ENCODE measurements at places on chromosomes 2 and 18.

DNA sequence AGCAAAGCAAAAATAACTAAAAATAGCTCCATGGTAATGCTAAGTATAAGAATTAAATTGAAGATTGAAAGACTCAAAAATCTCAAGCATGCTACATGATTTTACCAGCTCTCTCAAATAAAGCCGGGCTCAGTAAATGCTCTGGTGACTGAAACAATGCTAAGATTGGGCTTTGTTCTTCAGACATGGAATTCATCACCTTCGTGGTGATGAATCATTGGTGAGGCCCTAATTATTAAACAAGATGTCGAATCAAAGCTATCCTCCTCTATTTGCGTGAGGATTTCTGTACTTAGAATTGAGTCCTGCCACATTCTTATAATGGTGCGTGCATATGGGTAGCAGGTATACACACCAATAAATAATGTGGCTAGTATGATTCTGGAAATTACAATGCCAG is 58.8 kb upstream of the LRRTM1 start:
- peak overlapping the region; percentile 45 for H3K27ac ChIP-seq
- no peak for DNase-seq
- no peaks in the 10 kb centered on the region for H3K27me3 ChIP-seq
- H3K4me3 ChIP-seq: no peak overlapping the region
- H3K36me3 ChIP-seq: no peaks in the 10 kb centered on the region

DNA sequence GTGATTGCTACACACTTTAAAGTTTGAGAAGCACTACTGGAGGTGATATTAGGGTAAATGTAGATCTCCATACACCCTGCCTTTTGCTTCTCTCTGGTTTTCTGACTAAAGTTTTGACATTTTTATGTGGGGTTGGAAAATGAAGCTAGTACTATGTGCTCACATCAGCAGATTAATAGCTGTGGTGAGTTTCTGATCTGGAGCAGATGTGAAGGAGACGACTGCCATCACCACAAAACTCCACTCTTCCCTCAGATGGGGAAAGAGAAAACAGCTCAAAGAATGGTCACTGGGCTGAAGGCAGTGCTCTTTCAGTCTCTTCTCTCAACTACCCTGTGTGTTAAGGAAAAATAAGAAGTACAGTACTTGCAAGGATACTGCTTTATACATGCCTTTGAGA is 37.2 kb downstream of the PLEKHA3 start:
- no peak overlapping the region for H3K27ac ChIP-seq
- no peaks in the 10 kb centered on the region for H3K27me3 ChIP-seq
- H3K4me1 ChIP-seq: no peaks in the 10 kb centered on the region

- H3K4me3 ChIP-seq: no peak overlapping the region
- no peak overlapping the region for H3K27ac ChIP-seq
- H3K27me3 ChIP-seq: no peaks in the 10 kb centered on the region
- H3K4me1 ChIP-seq: peaks cover 6% of the 10 kb centered on the region
These were observed 129.9 kb downstream of the TANC1 start for GRCh38 chr2:159098361-159098760.

DNA sequence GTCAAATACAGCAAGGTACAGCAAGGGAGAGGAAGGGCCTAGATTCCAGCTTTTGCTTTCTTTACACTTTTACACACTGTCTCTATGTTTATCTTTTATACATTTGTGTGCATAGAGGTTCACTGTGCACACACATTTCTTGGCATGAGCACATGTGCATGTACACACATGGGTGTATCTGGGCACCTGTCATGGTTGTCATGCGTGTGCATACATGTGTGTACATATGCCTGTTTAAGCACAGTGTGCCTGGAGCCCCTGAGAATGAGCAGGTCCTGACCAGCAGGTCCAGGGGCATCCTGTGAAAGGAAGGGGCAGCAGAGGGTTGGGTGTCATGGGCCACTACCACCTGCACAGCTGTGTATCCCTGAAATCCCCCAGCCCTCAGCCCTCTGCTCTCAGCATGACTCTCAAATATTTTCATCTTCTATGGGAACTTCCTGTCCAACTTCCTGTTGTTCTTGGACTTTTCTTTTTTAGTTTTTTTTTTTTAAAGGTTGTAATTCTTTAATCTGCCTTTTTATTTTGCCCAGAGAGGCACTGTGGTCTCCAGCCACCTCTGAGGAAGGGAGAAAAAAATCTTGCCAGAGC is 97.0 kb upstream of the EPAS1 start:
- no peak overlapping the region for H3K4me3 ChIP-seq
- DNase-seq: no peak
- H3K27me3 ChIP-seq: no peaks in the 10 kb centered on the region
- H3K4me1 ChIP-seq: no peaks in the 10 kb centered on the region
- no peak overlapping the region for H3K27ac ChIP-seq

- no peaks in the 10 kb centered on the region for H3K36me3 ChIP-seq
- no peaks in the 10 kb centered on the region for H3K4me1 ChIP-seq
- no peak overlapping the region for H3K27ac ChIP-seq
- no peaks in the 10 kb centered on the region for H3K27me3 ChIP-seq
These were observed 80.0 kb downstream of the TWIST2 start for GRCh38 chr2:238927746-238928519.

GRCh38 chr2:144198116-144198515 is 321.8 kb downstream of the ZEB2 start:
- H3K36me3 ChIP-seq: no peaks in the 10 kb centered on the region
- no peak overlapping the region for H3K4me3 ChIP-seq
- H3K27me3 ChIP-seq: no peaks in the 10 kb centered on the region
- peak; percentile 65 for DNase-seq

DNA sequence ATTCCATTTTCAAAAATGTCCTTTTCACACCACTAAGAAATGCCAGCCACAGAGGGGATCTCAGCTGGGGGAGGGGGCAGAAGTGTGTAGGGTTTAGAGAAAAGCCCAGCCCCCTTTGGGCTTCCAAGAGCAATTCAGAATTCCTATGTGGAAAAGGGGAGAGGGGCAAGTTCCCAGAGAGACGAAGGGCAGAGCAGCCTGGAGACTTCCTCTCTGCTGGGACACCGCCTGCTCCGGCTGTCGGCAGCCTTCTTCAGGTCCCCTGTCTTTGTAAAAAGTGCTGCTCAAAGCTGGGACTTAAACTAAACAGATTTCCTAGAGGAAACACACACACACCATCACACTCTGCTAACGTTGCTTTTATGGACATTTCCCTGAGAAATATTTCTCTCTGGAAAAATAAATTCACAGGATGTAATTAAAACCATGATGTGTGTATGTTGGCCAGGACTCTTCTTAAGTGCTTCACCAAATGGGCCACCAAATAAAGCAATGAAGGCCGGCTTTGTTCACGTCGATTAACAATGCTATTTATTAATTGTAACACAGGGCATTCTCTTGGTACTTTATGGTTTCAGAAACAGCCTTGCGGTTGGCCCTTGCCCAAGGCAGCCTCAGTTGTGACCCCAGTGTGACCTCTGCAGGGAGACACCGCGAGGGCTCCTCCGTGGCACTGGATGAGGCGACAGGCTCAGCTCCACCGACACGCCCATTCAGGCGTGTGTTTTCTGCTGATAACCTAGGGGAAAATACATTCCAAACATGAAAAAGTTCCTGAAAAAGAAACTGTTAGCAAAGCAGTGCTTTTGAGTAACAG is 5.6 kb upstream of the ASB1 start:
- no peak overlapping the region for H3K4me3 ChIP-seq
- H3K36me3 ChIP-seq: no peaks in the 10 kb centered on the region
- H3K27me3 ChIP-seq: no peaks in the 10 kb centered on the region
- peak overlapping the region; percentile 25 for H3K27ac ChIP-seq
- DNase-seq: peak; percentile 43
- peaks cover 18% of the 10 kb centered on the region for H3K4me1 ChIP-seq

DNA sequence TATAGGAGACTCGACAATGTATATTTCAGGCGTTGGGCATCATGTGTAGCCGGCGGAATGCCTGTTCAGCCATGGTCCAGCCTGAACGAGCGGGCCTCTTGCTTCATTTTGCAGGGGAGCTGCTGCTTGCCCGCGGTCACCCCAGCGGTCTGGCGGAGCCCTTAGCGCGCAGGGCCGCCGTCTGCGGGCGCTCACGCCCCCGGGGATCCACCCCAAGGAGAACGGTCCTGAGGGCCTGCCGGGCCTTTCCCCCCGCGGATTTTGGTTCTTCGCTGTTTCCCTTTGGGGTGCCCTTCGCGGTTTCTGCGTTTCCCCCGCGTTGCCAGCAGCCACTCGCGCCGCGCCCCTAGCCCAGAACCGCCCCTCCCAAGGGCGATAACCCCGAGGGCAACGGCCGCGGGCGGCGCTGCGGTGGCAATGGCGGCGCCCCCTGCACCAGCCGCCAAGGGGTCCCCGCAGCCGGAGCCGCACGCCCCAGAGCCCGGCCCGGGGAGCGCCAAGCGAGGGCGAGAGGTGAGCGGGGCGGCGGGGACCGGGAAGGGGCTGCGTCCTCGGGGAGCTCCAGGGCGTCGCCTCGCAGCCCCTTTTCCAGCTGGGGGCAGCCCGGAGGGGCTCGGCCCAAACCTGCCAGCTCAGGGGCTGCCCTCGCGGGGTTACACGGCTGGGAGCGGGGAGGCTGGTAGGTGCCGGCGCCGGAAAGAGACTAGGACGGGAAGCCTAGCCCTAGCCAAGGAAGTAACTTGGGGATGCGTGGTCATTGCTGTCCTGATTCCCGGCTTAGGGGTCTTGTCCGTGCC is at the start of gene MFSD2B:
Gene MFSD2B, plus strand, starts transcription at position 406 of the 797 bp plus-strand sequence. Its CDS starts 12 bp downstream, at position 418.
- peak; percentile 12 for DNase-seq
- H3K27ac ChIP-seq: no peak within 1 kb of the TSS
- peak within 1 kb of the TSS; percentile 26 for H3K4me3 ChIP-seq
- no peaks in the 10 kb centered on the region for H3K36me3 ChIP-seq
- no peaks in the 10 kb centered on the region for H3K4me1 ChIP-seq
- H3K27me3 ChIP-seq: peaks cover 18% of the 10 kb centered on the region
